HTR-8/SVneo (cell line): ENCODE measurements at places on chromosomes 3 and 15.

DNA sequence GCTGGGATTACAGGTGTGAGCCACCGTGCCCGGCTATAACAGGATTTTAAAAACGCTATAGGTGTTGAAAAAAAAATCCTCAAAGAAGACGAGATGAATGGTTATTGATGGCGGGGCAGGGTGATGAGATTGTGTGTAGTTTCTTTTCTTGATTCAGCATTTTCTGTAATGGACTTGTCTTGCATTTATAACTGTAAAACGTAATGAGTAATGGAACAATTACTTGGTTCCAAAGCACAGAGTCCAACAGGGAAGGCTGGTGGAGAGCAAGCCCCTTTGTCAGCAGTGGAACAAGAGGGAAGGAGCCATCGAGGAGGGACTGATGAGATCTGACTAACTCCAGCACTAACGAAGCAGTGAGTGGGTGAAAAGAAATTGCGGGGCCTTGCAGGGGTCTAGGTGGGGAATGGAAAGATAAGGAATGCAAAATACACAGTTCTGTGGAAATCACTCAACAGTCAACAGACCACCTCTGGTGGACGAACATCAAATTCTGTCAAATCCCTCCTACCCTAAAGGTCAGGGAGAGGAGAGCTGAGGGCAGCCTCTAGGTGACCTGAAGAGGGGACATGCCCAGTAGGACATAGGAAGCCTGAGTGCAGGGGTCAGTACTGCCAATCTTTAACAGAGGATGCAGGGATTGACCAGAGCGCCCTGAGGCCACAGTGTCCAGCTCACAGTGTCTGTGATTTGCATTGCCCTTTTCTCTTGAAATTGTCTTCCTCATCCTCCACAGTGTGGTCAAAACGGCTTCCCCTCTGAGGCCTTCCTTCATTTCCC, 23.1 kb upstream of the CDCP1 start:
- DNase-seq, result no peak

GRCh38 chr15:81056304-81056703, 55.6 kb downstream of the TLNRD1 start:
- DNase-seq, result no peak

GRCh38 chr3:107130089-107130700, 247.0 kb upstream of the CCDC54 start:
- no peak for DNase-seq

DNA sequence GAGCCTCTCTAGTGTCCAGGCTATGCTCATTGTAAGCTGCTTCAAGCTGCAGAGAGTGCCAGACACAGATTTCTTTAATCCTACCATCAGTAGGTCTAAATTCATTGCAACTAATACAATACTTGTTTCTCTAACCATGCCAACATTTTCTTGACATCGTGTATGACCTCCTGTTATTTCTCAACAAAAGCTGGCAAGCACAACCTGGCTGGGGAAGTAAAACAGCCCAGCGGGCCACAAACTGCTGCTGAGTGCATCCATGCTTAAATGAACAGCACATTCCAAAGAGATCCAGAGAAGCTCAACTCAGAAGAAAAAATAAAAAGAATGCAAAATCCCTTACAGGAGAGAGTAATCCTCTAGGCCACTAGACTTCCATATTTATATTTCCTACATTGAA, 36.5 kb downstream of the GMNC start:
- no peak for DNase-seq

DNA sequence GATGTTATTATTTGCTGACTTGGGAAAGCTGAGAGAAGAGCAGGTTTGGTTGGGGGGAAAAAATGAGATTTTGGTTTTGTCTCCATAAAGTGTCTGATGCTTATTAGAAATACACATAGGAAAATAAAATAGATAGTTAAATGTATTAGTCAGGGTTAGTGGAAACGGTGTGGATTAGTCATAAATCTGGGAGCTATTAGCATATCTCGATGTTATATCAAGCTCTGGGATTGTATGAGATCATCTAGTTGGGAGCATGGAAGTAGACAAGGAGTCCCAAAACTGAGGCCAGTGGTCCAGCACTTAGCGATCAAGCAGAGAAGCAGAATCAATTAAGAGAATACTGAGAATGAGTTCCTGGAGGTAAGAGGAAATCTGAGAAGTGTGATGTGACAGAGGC, 845.5 kb downstream of the ROBO2 start:
- DNase-seq, result no peak

GRCh38 chr15:96767703-96768434, 437.4 kb downstream of the NR2F2 start:
- peak; percentile 56 for DNase-seq

DNA sequence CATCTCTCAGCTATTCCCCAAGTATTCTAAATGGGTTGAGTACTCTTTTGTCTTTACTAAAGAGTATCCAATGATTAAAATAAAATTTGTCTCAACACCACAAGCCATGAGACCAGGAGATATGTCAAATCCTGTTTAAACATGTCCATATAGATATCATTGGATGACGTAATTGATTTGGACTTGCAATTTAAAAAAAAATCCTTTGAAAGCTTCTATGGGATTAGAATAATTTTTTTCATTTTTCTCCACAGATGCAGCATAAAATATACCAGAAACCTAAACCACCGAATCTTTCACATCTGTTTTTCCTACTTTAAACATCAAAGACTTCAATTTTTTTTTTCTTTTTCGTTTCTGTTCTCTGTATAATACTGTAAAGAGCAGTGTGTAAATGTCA, 1022.3 kb downstream of the EPHA3 start:
- DNase-seq, result no peak

GRCh38 chr3:28846971-28847478, 433.8 kb upstream of the RBMS3 start:
- no peak for DNase-seq
